ENCODE measurements at places on chromosomes 7 and 10.

DNA sequence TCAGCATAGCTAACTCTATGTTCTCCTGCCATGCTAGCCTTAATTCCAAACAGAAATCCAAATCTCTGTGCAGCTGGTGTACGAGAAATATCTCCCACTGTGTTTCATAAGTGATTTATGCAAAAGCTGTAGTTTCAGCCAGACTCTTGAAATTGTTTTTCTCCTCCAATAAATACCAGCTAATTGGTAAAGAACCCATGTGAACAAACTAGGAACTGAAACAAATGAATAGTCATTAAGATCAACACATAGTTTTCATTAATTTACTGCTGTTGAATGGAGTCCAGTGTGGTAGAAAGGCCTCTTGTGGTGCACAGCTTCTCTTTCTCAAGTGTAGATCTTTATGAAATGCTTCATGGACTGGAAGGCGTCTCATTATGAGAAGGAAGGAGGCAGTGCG, 18.4 kb downstream of the PPP1R17 start:
- no peak for DNase-seq

- DNase-seq: no peak
Measured at GRCh38 chr7:143987513-143987912, 12.6 kb upstream of the OR6B1 start.

DNA sequence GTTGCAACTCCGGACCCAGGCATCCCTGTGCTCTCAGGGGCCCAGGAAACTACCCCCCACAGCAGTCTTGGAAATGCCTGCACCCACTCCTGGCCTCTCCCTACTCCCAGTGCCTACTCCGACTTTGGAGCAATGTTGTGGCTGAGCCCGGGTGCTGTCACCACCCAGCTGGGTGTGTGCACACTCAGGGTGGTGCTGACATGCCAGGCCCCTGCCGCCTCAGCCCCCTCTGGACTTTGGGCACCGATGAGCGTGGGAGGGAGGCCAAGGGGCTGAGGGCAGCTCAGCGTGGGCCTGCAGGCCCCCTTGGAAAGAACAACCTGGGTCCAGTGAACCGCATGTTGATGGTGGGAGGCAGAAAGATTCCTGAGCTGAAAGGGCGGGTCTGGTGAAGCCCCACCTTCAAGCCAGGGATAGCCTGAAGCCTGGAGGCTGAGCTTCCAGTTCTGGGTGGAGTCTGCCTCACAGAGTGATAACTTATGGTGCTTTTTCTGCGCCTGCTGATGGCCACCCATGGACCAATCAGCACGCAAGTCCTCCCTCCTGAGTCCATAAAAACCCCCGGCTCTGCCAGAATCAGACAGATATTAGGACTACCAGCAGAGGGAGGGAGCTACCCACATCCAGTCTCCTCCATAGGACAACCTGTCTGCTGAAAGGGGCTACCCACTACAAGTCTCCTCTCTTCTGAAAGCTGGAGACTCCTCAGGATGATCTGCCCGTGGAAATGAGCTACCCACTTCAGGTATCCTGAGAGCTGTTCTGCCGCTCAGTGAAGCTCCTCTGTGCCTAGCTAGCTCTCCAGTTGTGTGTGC, 380.4 kb upstream of the SORCS1 start:
- no peak for DNase-seq

- no peak for DNase-seq
Measured at GRCh38 chr10:109886781-109887140, 36.5 kb downstream of the XPNPEP1 start.

- no peak for DNase-seq
Measured at GRCh38 chr10:24973163-24973562, 20.8 kb upstream of the PRTFDC1 start.

GRCh38 chr10:72470666-72471065, 115.9 kb upstream of the DNAJB12 start:
- no peak for DNase-seq

- DNase-seq: no peak
Measured at GRCh38 chr10:110772454-110773025, 99.2 kb upstream of the PDCD4 start.

- no peak for DNase-seq
Measured at GRCh38 chr10:98403812-98404504, 11.0 kb downstream of the PYROXD2 start.

GRCh38 chr10:76631036-76631670, 1006.5 kb downstream of the KCNMA1 start:
- DNase-seq: no peak

GRCh38 chr7:102040569-102040968, 223.1 kb downstream of the CUX1 start:
- DNase-seq: no peak

DNA sequence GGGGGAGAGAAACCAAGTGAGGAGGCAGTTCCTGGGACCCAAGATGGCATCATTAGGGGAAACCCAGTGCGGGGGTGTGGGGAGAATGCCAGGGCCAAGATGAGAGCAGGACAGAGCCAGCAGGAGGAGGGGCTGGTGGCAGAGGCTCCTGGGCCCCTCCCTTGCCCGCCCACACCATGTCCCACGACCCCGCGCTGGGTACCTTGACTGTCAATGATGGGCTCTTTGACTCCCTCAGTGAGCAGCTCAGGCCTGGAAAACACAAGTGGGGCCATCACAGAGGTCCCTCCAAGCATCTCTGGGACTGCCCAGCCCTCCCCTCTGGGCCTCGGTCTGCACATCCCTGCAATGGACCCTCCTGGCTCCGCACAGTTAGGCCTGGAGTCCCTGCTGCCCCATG, 75.4 kb downstream of the RABGEF1 start:
- no peak for DNase-seq

DNA sequence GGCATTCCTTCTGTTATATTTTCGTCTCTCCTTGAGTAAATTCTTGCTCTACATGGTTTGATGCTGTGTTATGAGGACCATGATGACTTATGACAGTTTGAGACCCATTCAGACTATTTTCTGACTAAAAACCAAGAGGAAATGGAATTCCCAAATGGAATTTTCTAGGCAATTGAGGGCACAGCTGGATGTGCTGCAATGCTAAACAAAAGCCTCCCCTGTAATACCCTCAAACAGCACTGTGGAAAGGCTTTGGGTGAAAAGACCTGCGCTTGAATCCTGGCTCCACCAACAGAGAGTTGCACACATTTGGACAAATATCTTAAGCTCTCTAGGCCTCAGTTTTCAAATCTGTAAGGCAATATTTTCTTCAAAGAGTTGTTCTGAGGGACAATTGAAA, 129.1 kb downstream of the PRKG1 start:
- no peak for DNase-seq

GRCh38 chr7:17697128-17697881, 243.0 kb downstream of the SNX13 start:
- no peak for DNase-seq

GRCh38 chr10:88526501-88527105, 56.5 kb downstream of the RNLS start:
- no peak for DNase-seq

DNA sequence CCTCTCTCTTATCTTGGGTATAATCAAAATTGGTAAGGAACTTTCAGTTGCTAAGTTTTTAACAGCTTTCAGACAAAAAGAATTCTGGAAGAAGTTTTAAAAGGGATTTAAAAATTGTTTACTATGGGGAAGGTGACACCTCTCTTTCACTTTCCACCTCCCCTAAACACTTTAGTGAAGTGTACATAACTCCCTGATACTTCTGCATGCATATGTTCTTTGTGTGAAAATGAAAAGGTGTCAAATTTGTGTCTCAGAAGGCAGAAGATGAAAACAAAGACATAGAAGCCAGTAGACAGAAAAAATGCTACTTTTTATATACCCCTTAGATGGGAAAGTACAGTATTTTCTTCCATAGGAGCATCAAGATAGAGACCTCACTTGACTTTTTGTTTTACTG, 117.8 kb downstream of the TMEM26 start:
- DNase-seq: no peak

DNA sequence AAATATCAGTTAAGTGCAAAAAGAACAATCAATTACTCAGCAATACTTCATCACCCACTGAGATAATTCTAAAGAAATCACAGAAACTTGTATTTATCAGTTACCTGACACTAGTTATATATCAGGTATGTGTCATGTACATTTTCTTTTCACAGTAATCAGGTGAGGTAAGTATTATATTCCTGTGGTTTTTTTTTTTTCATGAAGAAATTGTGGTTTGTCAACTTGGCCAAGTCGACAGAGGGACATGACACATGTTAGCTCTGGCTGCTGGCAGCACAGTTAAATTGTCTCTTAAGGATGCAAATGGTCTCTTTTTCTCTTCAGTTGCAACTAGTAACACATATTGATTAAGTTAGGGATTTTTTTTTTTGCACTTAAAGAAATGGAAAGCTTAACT, 13.7 kb upstream of the GPR141 start:
- no peak for DNase-seq

DNA sequence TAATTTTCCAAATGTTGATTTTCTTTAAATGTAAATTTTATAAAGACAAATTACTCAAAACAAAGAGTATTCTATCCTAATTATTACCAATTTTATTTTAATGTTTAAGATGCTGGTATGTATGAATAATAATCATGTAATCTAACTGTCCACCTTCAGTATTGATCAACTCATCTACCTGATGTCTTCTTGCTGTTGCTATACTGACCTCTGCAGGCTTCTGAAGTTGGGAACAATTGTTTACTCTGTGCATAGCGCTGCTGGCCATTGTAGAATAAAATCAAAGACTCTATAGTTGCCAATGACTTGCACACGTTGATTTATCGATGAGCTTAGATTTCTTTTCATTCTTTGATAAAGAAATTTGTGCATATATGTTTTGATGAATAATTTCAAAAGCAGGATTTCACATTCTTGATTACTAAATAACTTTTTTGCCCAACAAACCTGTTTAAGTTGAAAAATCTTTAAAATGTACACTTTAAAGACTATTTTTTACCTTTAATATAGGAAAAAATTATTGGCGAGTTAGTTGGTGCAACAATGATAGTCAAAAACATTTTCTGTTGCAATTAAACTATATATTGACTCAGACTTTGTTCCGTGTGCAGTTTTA, 282.3 kb downstream of the TFEC start:
- no peak for DNase-seq

GRCh38 chr7:128837521-128837921, 7.3 kb downstream of the FLNC start:
- DNase-seq: peak; percentile 21

GRCh38 chr7:98464558-98464940, 63.7 kb upstream of the BAIAP2L1 start:
- DNase-seq: no peak

DNA sequence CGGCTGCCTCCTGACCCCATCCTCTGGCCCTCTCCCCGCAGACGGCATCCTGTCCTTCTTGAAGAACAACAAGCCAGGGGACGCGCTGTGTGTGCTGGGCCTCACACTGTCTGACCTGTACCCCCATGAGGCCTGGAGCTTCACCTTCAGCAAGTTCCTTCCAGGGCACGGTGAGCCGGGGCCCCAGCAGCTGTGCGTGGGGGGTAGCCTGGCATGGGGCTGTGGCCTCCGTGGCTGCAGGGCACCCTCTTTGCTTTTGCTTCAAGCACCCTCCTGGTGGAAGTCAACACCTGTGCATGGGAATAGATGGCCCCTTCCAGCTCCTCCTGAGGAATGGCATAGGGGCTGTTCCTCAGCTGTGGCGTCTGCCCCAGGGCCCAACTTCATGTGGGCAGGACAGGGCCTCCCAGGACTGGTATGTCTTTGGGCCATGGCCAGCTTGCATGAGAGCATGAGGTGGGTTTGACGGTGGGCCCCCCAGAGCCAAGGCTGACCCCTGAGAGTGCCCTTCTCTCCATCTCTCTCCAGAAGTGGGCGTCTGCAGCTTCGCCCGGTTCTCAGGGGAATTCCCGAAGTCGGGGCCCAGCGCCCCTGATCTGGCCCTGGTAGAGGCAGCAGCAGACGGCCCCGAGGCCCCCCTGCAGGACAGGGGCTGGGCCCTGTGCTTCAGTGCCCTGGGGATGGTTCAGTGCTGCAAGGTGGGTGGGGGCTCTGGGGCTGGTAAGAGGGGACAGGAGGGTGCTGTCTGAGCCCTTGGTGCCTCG, 20.7 kb downstream of the AMZ1 start:
- DNase-seq: no peak

GRCh38 chr7:99674995-99675742, 4.6 kb downstream of the CYP3A5 start:
- DNase-seq: no peak

DNA sequence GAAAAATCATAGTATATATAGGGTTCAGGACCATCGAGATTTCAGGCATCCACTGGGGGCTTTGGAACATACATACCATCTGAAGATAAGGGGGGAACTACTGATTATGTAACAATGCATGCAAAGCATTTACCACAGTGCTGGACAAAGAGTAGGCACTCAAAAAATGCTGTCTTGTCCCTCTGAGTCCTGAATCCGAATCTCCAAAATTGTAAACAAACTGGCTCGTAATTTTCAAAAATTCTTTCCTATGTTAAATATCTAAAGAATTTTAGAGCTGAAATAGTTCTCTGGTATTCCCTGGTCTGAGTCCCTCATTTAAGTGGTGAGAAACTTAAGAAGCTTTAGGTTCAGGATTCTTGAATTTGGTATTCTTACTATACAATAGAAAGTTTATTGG, 167.8 kb upstream of the ASAH2 start:
- DNase-seq: no peak

- no peak for DNase-seq
Measured at GRCh38 chr7:92843034-92843760, 6.8 kb upstream of the CDK6 start.

- no peak for DNase-seq
Measured at GRCh38 chr10:110764793-110765512, 106.8 kb upstream of the PDCD4 start.

DNA sequence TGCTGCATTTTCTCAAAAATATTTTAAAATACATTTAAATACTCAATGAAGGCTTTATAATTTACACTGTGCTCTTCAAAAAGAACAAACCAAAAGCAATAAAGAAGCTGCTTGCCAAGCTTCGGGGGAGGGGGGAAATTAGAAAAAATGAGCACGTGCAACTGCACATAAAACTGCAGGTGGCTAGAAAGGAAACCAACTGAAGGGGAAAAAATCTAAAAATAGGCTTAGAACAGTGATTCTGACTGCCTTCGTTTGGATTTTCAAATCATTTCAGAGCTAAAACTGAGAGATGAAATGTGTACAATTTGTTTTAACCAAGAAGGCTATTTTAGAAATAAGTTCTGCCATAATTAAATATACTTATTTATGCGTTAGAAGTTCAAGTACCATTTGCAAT, 61.4 kb downstream of the ABI1 start:
- no peak for DNase-seq

DNA sequence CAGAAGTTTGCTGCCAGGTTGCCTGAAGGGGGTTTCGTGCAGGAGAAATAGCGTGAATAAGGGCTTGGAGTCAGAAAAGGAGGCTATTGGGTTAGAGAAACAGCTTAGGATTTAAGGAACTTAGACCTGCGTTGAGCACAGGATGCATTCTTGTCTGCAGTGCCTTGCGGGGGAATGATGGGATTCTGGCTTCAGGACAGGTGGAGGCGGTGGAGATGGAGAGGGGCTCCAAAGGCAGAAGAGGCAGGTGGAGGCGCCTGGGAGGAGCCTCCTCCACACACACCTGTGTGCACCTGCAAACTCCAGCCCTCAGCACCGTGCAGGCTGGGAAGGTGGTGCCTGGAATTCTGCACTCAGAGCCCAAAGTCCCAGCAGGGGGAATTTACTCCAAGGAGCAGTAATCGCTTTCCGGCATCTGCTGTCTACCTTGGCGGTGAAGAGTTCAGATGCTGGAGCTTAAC, 1.8 kb downstream of the CLIP2 start:
- DNase-seq: no peak

Measured in gastrocnemius medialis (tissue), 4 donors.